NCI-H1436 (cell line): ENCODE measurements at places on chromosomes 11 and 22.

DNA sequence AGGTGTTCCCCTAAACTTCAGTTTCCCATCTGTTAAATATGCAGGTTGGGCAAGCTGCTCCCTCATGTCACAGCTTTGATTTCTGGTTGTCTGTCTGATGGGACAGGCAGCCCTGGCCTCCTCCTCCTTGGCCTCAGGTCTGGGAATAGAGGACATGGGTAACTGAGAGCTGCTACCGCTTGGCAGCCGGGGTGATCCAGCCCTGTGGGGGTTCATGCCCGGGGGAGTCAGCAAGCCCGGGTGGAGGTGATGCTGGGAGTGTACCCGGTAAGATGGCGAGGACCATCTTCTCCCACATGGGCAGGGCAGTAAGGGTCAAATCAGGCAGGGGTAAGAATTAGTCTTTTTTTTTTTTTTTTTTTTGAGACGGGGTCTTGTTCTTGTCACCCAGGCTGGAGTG, 845.0 kb downstream of the TBC1D22A start:
- DNase-seq = no peak

DNA sequence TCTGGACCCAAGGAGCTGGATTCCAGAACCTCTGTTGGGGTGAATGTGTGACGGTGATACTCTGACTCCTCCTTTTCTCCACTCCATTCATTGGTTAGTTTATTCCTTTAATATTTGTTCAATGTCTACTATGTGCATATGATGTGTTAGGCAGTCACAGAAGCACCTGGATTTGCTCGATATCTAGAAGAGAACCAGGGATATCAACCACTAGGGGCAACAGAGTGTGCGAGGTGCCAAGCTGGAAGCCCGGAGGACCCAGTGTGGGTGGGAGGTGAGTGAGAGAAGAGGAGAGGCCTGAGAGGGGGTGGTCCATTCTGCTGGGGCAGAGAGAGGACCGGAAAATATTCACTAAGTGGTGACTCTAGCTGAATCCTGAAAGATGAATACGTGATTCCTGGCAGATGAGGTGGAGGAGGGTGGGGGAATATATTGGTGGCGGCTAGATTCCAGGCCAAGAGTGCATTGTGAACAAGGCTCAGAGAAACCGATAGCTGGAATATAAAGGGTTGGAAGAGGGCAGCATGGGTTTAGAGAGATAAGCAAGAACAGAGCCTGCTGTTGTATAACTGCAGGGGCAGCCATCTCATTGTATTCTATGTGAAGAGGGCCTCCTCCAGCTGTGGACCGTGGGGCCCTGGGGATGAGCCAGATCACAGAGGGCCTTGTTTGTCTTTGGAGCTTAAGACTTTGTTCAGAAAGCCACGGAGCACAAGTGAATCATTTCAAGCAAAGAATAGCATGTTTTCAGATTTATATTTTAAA, 6.9 kb upstream of the TIMP3 start:
- no peak for DNase-seq

DNA sequence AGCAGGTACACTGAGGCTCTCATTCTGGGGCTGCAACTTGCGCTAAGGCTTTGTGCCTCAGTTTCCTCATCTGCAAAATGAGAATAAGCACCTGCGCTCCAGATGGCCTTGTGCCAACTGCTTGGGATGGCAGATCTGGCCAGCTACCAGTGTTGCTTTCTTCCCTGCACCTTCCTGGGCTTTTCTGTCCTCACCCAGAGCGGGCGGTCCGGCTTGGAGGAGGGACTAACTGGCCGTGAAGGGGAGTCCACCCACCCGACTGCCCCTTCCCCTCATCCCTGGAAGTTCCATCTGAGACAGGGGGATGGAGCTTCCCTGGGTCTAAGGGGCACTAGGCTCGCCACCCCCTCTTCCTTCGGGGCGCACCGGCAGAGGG, 3.5 kb downstream of the SLC16A8 start:
- no peak for DNase-seq

GRCh38 chr11:126378763-126379162, 23.3 kb downstream of the ST3GAL4 start:
- no peak for DNase-seq

DNA sequence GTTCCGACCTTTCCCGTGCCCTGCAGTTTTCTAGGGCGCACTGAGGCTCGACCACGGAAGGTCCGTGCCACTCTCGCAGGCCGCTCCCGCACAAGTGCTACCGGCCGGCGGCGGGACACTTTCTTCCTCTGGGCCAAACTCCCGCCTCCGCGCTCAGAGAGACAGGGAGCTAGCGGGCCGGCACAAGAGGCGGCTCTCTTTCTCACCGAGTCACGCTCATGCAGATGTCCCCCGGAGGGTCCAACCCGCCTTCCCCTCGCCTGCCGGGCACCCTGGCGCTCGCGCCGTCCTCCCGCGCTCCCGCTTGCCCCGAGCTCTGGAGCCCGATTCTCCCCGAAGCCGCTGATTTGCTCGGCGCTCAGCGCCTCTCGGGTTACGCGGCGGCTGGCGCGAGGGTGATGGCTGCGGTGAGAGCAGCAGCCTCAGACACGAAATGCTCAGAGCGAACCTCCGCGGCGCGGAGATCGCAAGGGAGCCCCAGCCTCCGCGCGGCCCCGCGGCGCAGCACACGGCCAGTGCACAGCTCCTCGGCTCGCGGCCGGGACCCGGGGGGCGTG, 1.0 kb downstream of the LMO1 start:
- DNase-seq = peak; percentile 45

DNA sequence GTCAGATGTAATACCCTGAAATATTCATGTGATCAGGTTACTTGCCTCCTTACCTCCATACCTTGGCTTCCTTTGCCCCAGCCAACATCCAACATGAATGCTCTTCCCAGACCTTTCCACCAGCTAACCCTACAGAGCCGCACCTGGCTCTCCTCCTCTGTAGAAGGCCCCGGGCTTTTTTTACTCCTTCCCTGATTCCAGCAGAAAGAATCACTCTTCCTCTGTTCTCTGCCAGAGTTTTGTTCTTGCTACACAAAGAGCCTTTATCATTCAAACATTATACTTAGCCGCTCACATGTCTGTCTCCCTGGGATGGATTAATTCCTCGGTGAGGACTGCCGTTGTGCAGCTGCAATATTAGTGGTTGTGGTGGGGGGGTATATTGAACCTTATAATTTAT, 116.8 kb upstream of the GRAMD1B start:
- no peak for DNase-seq
